ENCODE measurements at places on chromosomes 2 and 18.

GRCh38 chr2:196360650-196361049, 189.3 kb upstream of the STK17B start:
- no peak for DNase-seq

GRCh38 chr2:20509770-20510490, 63.1 kb downstream of the RHOB start:
- DNase-seq = no peak

GRCh38 chr2:210132239-210132638, 39.0 kb downstream of the KANSL1L start:
- DNase-seq = no peak

- no peak for DNase-seq
Measured at GRCh38 chr2:160331258-160332025, 131.4 kb upstream of the ITGB6 start.

DNA sequence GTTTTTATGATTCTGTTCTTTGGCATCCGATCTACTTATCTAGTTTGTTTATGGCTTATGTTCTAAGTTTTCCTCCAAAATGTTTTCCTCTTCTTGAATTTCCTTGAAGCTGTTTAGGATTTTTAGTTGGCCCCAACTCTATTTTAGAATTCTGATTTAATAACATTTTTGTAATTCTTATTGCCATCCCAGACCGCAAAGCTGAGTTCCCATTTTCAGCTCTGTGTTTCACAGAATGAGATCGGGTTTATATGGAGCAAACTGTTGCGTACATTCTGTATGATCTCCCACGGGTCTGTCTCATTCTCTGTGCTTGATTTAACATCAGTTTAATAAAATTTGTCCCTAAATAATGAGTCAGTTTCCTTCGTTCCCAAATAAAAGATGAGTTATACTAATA, 59.3 kb downstream of the DPP4 start:
- no peak for DNase-seq

GRCh38 chr2:173696274-173696673, 268.9 kb downstream of the SP3 start:
- DNase-seq = no peak
